ENCODE measurements at places on chromosomes 3 and 15. TPM values are rescaled to one million over a fixed set of nuclear protein-coding genes. Genes with fewer than 3 reads are reported as not detected.

Gene A4GNT
- total RNA-seq = not detected

Gene MOBP
- 0.57 TPM for total RNA-seq

Gene LRRC28
- total RNA-seq = 15.9 TPM

DNA sequence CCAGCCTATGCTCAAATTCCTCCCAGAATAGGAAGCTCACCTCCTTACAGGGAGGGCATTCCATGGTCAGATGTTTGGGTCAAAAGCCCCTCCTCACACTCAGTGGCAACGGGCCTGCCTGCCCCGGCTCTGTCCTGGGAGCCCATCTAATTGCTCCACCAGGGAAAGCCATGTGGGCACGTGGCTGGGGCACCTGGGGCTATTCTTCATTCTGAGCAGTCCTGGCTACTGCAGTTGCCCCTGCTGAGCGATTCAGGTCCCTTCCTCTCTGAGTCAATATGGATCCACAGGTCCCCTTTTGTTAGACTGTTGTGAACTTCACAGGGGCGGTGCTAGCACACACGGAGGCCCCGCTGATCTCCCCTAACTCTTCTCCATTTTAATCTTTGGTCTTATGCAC lies 39.4 kb downstream of the TPRA1 start:
- H3K27ac ChIP-seq = no peak overlapping the region
- peaks cover 74% of the 10 kb centered on the region for H3K27me3 ChIP-seq
- no peak for DNase-seq
- peaks cover 7% of the 10 kb centered on the region for H3K4me1 ChIP-seq

Gene SEMA6D
- total RNA-seq = not detected

Gene IQCF5
- not detected for total RNA-seq

Gene IQSEC1
- 13.3 TPM for total RNA-seq

DNA sequence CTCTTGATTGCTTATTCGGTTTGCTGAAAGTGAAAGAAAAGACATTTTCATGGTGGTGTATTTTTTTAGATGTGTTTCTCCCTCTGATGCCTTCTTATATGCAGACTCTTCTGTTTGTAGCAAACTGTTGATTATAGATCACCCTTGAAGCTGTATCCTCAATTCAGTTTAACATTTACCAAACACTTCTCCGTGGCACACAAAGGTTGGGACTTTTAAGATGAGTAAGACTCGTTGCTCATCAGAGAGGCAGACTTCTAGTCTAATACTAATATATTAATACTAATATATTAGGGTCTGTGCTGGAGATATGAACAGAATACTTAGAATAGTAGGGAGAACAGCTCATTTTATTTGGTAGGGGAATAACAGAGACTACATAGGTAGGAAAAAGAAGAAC lies 32.8 kb downstream of the RASA2 start:
- H3K27me3 ChIP-seq = no peaks in the 10 kb centered on the region
- H3K36me3 ChIP-seq = peaks cover 38% of the 10 kb centered on the region
- no peak overlapping the region for H3K4me3 ChIP-seq
- H3K4me1 ChIP-seq = peaks cover 15% of the 10 kb centered on the region
- no peak for DNase-seq

Gene EIF1B
- total RNA-seq = 41.3 TPM

DNA sequence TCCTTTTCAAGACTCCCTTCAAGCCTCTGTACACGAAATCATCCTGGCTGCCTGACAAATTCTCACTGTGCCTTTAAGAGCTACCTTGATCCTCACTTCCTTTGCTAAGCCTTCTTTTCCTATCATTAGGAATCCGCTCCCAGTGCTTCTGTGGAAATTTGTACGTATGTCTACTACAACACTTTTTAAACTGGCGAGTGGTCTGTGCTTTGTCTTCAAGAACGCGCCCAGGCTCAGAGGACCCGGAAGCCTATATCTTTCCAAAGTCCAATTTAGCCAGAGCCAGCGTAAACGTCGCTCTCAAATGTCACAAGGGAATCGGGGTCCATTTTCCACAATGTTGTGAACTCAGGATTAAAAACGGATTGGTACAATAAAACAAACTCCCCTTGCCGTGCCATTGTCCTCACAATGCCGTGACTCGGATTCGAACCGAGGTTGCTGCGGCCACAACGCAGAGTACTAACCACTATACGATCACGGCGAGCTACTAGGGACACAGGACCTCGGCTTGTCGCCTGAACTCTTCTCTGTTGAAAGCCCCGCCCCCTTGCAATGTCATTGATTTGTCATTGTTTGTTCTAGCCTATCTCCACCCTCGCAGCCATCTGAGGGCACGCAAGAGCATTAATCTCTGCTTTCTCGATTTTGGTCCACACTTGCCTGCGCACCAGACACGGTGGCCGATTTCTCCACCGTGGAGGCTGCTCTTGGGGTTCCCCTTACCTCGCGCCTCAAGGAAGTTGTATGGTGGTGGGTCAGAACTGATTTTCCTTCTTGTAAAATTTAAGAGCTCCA lies 12.4 kb upstream of the SHF start:
- no peaks in the 10 kb centered on the region for H3K27me3 ChIP-seq
- H3K4me1 ChIP-seq = no peaks in the 10 kb centered on the region
- H3K4me3 ChIP-seq = no peak overlapping the region
- peak; percentile 93 for DNase-seq
- H3K27ac ChIP-seq = no peak overlapping the region

DNA sequence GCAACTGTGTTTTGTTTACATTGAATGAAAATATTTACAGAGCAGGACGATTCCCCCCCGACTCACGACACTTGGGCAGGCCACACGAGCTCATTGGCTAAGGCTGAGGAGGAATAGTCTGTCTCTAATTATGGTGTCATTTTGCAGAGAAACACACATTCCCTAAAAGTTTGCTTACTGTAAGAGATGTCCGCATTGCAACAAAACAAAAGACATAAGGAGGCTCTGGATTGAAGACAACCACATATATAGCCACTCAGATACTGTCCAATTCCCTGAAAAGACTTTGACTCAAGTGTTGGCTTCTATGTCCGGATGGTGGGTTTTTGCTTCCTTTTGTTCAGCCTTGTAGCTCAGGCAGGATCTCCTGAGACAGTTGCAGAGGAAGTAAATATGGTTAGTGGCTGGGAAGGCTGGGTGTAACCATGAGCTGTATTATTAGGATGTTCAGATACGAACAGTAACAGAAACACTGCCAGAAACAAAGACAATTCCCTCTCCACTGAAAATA lies 170.4 kb downstream of the KLHL25 start:
- peaks cover 6% of the 10 kb centered on the region for H3K36me3 ChIP-seq
- peaks cover 26% of the 10 kb centered on the region for H3K4me1 ChIP-seq
- no peak overlapping the region for H3K4me3 ChIP-seq
- no peak overlapping the region for H3K27ac ChIP-seq

DNA sequence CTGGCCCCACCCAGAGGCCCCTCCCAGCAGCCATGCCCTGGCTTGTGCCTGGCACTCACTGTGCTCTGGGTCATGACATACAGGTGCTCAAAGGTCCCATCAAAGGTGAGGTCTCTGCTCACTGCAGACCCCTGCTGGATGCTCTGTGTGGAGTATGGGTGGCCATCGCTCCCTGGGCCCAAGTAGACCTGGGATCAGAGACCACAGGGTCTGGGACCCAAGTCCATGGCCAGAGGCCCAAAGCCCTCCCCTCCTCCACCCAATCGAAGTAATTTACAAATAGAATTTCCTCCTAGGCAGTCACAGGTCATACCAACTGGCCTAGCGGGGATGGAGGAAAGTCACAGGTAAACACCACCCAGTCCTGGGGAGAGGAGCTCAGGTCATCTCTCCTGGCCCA lies 7.6 kb downstream of the PLXNB1 start:
- H3K27me3 ChIP-seq = no peaks in the 10 kb centered on the region
- H3K36me3 ChIP-seq = peaks cover 58% of the 10 kb centered on the region
- H3K4me3 ChIP-seq = no peak overlapping the region
- DNase-seq = no peak

GRCh38 chr3:110925798-110926197 lies 145.8 kb upstream of the NECTIN3 start:
- no peak for DNase-seq
- H3K4me3 ChIP-seq = no peak overlapping the region
- H3K27ac ChIP-seq = no peak overlapping the region
- H3K27me3 ChIP-seq = no peaks in the 10 kb centered on the region
- no peaks in the 10 kb centered on the region for H3K36me3 ChIP-seq
- no peaks in the 10 kb centered on the region for H3K4me1 ChIP-seq

DNA sequence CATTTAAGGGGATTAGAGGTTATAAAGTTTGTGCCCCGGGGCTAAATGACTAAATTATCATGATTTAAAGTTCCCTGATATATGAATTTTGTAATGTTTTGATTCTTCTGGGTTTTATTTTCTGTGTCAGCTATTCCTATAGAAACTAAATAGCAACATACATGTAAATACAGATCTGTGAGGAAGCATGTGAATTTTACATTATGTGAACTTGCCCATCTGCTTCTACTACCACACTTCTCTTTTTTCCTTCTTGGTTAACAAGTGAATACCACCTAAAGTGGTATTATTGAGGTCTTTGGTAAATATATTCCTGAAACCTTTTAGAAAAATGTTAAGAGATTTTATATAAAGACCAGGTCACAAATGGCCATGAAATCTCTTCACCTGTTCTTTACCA lies 29.3 kb downstream of the SLMAP start:
- H3K4me1 ChIP-seq = peaks cover 16% of the 10 kb centered on the region
- H3K27me3 ChIP-seq = no peaks in the 10 kb centered on the region
- peaks cover 5% of the 10 kb centered on the region for H3K36me3 ChIP-seq
- H3K4me3 ChIP-seq = no peak overlapping the region

GRCh38 chr15:62868507-62868906 lies 174.0 kb upstream of the TPM1 start:
- DNase-seq = no peak
- no peaks in the 10 kb centered on the region for H3K27me3 ChIP-seq
- no peak overlapping the region for H3K4me3 ChIP-seq
- H3K36me3 ChIP-seq = no peaks in the 10 kb centered on the region
- H3K27ac ChIP-seq = no peak overlapping the region
- no peaks in the 10 kb centered on the region for H3K4me1 ChIP-seq

Data from Calu3 (cell line).